ENCODE measurements at places on chromosomes 1 and 21.
A peak's percentile ranks its signal among the peaks of the same experiment; 100 is the strongest.

GRCh38 chr21:36504067-36505058 lies 24.4 kb upstream of the CLDN14 start:
- DNase-seq, result peak; percentile 50

DNA sequence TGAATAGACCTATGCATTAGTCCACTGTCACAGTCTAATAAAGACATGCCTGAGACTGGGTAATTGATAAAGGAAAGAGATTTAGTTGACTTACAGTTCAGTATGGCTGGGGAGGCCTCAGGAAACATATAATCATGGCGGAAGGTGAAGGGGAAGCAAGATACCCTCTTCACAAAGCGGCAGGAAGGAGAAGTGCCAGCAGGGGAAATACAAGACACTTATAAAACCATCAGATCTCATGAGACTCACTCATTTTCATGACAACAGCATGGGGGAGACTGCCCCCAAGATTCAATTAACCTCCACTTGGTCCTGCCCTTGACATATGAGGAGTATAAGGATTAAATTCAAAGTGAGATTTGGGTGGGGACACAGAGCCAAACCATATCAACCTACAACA lies 59.4 kb downstream of the CAPN9 start:
- DNase-seq, result no peak

- no peak for DNase-seq
Observed at GRCh38 chr1:34975338-34975737, 9.8 kb downstream of the TMEM35B start.

- DNase-seq, result no peak
Observed at GRCh38 chr21:45383615-45384201, 21.3 kb upstream of the COL18A1 start.

GRCh38 chr1:174883409-174883808 lies 116.3 kb upstream of the CACYBP start:
- DNase-seq, result no peak

- no peak for DNase-seq
Observed at GRCh38 chr1:82073071-82073470, 272.3 kb downstream of the ADGRL2 start.

DNA sequence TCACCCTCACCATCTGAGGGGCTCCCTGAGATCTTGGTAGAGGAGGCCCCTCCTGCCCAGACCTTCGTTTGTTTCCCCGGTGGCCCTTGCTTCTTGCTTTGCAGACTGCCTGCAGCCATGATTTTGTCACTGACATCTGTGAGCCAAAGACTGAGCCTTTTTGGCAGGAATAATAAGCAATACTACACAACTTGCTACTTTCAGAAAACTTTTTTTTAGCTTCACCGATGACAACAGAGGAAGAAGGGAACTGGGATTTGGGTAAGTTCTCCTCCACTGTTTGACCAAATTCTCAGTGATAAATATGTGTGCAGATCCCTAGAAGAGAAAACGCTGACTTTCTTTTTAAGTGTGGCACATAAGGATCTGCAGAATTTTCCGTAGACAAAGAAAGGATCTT lies 11.7 kb upstream of the CD101 start:
- DNase-seq, result no peak

DNA sequence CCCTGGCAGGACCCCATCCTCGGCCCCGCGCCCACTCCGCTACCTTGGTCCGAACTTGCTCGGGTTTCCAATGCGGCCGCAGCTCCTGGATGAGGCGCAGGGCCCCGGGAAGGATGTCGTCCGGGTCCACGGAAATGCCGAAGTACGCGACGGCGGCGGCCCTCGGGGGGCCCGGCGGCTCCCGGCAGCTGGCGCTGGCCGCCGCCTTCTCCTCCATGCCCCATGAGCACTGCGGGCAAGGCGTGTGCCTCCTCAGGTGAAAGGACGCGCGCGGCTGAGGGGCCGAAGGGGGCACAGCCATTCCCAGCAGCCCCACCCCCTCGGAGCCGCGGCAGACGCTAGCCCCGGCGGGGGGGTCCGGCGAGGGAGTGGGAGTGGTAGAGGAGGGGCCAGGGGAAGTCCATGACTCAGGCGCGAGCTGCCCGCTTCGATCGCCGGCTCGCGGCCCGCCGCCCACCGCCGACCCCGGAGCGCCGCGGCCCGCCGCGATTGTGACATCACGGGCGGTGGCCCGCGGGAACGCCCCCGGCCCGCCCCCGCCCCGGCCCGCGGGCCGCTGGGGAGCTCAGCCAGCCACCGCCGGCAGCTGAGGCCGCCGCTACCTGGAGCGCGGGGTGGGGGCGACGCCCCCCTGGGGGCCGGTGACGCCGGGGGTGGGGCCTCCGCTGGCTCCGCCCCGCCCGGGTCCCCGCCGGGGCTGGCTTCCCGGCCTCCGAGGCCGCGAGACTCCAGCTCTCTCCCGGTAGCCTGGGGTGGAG lies at the start of gene ETNK2:
TSS of gene ETNK2 (minus strand) at position 493 of the 758 bp plus-strand sequence. CDS start at position 301, 192 bp downstream.
- DNase-seq, result peak; percentile 50

- peak; percentile 37 for DNase-seq
Observed at GRCh38 chr1:221740993-221741702, 741 bp downstream of the DUSP10 start.

DNA sequence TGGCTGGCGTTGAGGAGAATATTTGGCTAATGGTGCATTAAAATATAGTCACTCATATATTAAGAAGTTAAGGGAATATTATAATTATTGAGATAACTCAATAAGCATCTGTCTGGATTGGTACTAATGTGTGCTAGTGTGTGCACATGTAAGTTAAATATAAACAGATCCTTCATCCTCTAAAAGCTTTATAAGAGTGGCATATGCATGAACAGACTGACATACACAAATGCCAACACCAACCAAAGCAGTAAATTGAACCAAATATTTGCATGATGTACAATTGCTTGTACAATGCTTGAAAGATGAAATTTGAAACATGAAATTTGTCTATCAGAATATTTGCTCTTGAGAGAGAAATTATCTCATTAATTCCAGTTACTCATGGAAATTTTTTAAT lies 344.9 kb downstream of the ADGRL2 start:
- no peak for DNase-seq

DNA sequence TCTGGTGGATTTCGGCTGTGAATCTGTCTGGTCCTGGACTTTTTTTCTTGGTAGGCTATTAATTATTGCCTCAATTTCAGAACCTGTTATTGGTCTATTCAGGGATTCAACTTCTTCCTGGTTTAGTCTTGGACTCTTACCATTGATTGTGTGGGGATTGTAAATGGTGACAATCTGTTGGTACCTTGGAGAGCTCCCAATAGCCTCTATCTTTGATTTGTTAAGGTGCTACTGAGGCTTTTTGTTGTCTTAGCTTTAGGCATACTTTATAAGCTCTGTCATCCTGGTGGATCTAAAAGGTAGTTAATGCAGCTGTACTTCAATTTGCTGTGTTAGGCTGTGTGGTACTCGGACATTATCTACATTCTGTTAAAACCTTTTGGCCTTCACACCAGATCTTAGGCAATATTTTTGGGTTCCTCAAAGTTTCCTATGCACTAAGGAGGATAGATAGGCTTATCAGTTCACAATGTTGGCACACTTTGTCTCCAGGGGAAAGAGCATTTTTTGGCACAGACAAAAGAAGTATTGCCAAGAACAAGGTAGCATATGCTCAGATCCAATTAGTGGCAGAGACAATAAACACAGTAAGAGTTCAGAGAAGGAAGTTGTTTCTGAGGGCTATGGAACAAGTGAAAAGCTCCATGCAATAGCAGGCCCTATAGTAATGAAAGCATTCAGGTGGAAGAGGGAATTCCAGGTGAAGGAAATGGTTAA lies 230.4 kb downstream of the PDE4B start:
- no peak for DNase-seq

- peak; percentile 41 for DNase-seq
Observed at GRCh38 chr1:156652131-156652991, 10.4 kb downstream of the BCAN start.

DNA sequence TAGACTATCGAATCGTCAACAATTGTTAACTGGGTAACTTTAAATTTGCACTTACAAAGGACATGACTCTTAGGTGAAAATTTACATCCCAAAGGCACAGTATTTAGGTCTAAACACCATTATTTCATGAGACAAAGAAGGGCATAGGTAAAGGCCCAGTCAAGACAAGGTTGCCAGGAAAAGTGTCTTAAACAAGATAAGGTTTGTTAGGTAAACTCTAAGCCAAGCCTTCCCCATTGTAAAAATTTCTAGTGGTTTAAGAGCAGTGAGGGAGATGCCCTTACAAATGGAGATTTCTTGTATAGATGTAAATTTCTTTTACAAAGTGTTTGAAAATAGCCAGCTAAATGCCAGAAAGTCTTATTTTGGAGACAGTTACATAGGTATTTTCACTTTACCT lies 36.9 kb upstream of the FNBP1L start:
- DNase-seq, result no peak

DNA sequence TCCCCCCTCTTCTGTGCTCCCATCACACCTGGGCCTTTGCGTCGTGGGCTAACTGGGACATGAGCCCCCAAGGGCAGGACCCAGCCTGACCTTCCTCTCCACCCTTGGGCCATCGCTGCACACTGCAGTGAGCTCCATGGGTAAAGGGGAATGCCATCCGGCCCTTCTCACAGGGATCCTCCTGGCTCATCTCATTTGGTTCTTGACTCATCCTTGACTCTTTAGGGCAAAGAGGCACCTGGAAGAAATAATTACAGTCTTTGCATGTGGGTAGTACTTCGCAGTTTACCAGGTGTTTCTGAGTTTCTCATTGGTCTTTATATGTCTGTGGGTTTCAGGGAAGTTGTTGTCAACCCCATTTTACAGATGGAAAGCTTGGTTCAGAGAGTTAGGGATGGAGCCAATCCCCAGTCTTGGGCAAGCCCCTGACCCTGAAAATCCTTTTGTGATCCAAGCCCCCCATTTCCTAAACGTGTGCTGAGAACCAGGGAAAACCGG lies 59.3 kb upstream of the ID3 start:
- no peak for DNase-seq

DNA sequence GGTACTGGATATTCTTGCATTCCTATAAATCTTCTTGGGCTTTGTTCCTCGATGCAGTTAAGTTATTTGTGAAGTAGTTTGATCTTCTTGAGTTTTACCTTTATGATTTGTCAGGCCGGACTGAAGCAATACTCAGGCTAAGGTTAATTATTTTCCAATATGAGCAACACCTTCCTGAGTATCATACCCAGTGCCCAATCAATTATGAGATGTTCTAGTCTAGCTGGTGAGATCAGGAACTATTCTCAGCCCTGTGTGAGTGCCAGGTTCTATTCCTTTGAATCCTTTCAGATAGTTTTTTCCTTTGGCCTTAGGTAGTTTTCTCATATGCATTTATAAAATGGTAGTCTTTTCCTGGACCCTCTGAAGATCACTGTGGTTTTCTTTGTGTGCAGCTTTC lies 92.5 kb downstream of the SCMH1 start:
- no peak for DNase-seq

- no peak for DNase-seq
Observed at GRCh38 chr1:41502912-41503311, 18.4 kb upstream of the EDN2 start.

GRCh38 chr1:16972189-16972895 lies 8.1 kb downstream of the MFAP2 start:
- DNase-seq, result no peak

GRCh38 chr1:192858456-192858855 lies 49.6 kb downstream of the RGS2 start:
- no peak for DNase-seq

GRCh38 chr21:43994085-43994484 lies 18.0 kb upstream of the TRAPPC10 start:
- no peak for DNase-seq

DNA sequence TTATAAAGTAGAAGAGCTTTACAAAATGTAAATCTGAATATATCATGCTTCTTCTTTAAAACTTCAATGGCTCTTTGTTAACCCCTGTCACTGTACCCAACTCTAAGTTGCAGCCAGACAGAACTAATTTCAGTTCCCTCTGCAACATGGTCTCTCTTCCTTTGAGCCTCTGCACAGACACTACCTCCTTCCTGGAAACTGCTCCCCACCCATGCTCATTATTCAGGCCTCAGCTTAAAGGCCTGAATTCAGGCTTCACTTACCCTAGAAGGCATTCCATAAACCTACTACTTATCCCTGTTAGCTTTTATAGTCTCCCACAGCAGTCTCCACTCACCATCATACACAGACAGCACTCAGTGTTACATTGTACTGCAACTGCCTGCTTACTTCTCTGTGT lies 2.6 kb upstream of the EEIG2 start:
- DNase-seq, result no peak

DNA sequence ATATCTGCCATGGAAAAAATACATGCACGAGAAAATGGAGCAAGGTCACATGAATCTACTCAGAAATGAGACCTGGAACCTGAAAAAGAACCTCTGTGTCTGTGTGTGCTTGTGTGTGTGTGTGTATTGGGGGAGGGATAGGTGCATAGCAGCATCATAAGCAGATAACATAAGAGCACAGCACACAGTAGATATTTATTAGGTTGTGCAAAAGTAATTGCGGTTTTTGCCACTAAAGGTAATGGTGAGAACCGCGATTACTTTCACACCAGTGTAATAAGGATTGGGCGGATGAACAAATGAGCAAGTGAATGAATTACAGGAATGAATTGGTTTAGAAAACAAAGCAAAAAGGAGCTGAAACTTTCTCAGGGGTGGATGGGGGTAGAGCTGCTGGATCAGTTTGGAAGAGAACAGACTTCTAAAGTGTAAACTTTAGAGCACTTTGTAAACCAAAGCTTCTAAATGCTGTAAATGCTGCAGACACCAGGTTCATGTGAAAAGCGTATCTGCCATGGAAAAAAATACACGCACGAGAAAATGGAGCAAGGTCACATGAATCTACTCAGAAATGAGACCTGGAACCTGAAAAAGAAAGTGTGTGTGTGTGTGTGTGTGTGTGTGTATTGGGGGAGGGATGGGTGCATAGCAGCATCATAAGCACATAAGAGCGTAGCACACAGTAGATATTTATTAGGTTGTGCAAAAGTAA lies 156.9 kb downstream of the TOMM20 start:
- DNase-seq, result no peak

DNA sequence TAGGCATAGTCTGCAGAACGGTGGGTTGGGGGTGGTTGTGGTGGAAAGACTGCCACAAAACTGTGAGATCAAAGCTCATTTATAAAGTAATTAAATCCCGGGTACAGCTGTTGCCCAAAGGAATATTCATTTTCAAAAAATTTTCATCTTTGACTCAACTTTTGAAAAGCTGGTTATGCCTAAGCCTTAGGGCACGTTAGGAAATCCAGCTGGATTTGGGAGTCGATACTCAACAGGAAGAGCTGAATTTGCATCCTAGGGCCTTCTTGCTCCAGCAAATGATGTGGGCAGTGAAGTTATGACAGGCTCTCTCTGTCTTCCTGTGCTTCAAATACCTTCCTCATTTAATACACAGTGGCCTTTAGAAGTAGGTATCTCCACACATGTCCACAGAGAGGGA lies 31.7 kb downstream of the ZP4 start:
- DNase-seq, result no peak

GRCh38 chr1:20266642-20267041 lies 24.0 kb upstream of the VWA5B1 start:
- no peak for DNase-seq

DNA sequence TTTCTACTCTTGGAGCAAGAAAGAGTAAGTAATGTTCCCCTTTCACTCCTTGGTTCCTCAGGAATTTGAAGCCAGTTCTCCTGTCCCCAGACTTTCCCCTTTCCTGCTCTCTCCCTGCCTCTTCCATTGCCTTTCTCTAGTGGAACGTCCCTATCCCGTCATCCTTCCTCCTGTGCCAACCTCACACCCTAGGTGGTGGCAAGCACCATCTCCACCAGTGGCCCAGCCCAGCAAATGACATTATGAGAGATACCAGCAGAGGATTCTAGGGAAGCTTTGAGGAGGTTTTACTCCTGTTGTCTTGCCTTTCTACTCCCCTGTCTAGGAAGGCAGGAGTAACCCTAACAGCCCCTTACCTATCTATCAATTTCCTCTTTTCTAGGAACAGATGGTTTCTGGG lies 8.1 kb upstream of the TACSTD2 start:
- no peak for DNase-seq

- no peak for DNase-seq
Observed at GRCh38 chr1:24162201-24162600, 19.3 kb upstream of the IL22RA1 start.
